ENCODE measurements at places on chromosomes 11 and 22.
A peak's percentile ranks its signal among the peaks of the same experiment; 100 is the strongest.

- DNase-seq = no peak
Observed at GRCh38 chr11:57353446-57353845, 15.3 kb downstream of the P2RX3 start.

DNA sequence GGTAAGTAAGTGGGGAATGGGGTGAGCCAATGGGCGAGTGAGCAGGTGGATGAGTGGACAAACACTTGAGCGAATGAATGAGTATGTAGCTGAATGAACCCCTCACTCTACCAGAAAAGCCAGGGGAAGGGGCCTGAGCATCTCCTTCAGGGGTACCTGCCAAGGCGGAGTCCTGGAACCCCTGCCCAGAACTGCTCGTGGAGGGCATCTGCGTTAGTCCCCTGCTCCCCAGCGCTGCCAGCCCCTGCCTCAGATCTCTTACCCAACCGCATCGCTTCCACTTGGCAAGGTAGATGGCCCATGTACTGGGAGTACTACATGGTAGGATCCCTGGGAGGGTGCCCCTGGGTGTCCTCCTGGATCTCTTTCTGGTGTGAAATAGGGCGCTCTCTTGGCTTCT, 7.4 kb upstream of the ANO1 start:
- no peak for DNase-seq

DNA sequence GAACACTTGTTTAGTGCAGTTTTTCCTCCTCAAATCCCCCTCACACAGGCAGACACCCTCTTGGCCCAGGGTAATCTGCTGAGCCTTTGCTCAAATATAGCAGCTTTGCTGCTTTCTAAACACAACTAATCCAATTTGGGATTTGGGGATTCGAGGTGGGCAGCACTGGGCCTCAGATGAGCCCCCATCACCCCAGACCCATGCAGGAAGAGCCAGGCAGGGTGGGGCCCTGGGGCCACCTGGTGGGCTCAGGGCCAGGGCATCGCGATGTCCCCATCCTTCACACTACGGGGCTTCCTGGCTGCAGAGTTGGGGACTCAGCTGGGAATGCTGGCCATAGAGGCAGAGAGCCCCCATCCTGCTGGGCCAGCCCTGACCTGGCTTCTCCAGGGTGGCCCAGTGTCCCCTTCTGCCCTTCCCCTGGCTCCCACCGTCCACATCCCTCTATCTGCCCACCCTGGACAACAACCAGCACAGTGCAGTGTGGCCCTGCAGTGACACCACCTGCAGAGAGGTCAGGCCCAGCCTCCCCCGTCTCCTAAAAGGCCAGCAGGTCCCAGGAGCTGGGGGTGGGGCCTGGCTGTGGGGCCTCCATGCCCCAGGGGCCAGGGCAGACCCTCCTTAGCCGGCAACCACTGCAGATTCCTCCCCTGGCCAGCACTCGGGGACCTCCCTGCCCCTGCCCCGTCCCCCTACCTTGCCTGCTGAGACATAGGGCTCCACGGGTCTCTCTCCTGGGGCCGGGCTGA, 56.6 kb upstream of the CCDC188 start:
- no peak for DNase-seq

DNA sequence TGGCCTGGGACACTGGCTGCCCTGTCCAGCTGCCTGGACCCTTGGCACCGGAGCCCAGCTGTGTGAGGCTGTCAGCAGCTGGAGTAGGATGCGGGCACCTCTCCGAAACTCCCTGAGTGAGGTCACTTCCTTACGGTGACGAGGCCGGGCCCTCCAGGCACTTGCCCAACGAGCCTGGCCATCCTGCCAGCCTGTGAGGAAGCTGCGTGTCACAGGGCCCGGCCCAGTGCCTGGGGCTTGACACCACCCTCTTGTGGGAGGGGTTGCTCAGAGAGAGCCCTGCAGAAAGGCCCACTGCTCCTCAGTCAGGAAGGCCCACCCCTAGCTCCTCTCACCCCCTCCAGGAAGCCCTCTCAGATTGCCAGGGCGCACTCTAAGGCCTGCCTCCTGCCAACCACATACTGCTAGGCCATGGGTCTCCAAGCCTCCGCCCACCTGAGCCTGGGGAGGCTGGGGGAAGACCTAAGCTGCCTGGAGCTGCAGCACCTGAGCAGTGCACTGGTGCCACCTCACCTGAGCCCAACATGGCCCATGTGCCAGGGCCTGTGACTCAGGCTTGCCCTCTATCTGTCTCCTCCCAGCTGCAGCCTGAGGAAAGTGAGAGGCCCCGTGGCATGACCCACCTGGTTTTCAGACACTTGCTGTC, 4.3 kb upstream of the PHLDA2 start:
- DNase-seq = no peak

DNA sequence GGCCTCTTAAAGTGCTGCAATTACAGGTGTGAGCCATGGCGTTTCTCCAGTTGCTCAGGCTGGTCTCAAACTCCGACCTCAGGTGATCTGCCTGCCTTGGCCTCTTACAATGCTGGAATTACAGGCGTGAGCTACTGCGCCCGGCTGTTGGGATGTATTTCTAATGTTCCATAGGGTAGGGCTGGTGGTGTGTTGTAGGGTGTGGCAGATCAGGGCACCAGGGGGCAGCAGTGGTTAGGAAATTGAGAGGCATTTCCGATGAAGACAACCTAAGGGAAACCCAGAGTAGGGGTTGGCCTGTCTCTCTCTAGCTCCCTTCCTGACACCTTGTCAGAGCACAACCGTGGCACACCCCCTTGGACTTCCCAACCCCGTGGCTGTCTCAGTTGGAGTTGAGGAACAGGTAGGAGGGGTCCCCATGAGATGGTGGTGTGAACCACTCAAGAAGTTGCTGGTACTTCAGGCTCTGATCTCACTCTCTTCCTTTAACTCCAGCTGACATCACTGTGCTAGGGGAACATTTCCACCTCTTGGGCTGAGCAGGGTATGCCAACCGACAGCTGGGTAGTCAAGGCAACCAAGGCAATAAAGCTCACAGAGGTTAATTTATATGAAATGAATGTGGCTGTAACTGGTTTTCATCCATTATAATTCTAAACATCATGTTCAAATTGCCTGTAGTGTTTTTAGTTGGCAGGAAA, 33.0 kb downstream of the YWHAH start:
- DNase-seq = peak; percentile 24

DNA sequence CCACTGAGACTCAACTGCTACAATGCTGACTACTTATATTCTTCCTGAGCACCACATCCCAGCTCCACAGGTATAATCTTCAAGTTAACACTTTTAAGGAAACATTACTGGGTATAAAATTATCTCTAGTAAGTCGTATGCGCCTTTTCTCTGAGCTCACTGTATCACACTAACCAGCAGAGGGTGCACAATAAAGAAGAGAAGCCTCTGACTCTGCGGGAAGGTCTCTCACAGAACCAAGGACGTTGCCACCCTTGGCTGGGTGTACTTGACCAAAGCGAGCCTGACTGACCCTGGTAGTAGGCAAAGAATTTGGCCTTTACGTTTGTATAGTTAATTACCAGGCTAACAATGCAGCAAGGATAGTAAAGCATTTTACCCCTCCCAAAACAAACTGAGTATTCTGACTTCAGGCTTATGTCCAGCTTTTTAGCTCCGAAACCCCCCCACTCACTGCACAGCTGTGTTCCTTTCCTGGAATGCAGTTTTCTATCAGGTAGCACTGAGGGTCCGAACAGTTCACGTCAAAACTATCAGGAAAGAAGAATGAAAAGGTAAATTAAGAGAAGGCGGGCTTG, at the start of gene BTBD18:
Gene BTBD18 (minus strand): TSS at position 144 of the 578 bp plus-strand sequence. CDS start 631 bp downstream, outside the sequence.
- no peak for DNase-seq

DNA sequence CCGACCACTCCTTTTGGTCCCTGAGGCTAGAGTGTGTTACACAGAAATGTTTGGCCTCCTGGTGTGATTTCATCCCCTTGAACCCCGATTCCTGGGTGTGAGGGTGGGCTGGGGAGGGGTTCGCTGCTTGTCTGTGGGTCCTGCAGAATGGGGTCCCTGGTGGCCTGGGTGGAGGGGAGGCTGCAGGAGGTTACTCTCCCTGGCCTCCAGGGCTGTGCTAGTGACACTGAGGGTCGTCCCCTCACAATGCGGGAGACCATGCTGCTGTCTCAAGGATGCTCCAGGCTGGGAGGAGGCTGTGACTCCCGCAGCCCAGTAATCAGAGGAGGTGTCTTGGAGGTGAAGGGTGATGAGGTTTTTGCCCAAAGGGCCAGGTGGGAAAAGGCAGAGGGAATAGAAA, 17.0 kb upstream of the OMP start:
- DNase-seq = no peak

GRCh38 chr22:45235101-45235777, 5.5 kb downstream of the KIAA0930 start:
- DNase-seq = no peak

- no peak for DNase-seq
Observed at GRCh38 chr11:27391331-27392015, 28.5 kb upstream of the CCDC34 start.

DNA sequence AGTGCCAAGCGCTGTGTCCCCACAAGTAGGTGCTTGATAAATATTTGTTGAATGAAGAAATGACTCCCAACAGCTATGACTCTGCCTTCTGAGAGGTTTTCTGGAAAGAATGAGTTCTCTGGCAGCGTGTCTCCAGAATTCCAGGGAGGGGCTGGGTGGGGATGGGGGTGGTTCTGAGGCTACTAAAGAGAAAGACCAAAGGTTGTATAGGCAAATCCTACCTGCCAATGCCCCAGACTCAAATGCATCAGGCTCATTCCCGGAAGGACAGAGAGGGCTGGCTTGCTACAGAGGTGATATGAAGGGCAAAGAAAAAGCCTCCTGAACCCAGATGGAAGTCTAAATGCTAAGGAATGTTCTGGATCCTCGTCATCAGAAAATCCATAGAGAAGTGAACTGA, 1.9 kb downstream of the DUSP18 start:
- no peak for DNase-seq

- no peak for DNase-seq
Observed at GRCh38 chr11:70423523-70424505, 25.5 kb downstream of the CTTN start.

GRCh38 chr11:46669711-46670139, 30.7 kb downstream of the ARHGAP1 start:
- DNase-seq = no peak

- DNase-seq = no peak
Observed at GRCh38 chr11:128796270-128796669, 70.8 kb downstream of the KCNJ1 start.

- DNase-seq = no peak
Observed at GRCh38 chr11:69640260-69640994, 529 bp upstream of the CCND1 start.

GRCh38 chr11:120128392-120129119, 9.4 kb downstream of the TRIM29 start:
- DNase-seq = no peak

DNA sequence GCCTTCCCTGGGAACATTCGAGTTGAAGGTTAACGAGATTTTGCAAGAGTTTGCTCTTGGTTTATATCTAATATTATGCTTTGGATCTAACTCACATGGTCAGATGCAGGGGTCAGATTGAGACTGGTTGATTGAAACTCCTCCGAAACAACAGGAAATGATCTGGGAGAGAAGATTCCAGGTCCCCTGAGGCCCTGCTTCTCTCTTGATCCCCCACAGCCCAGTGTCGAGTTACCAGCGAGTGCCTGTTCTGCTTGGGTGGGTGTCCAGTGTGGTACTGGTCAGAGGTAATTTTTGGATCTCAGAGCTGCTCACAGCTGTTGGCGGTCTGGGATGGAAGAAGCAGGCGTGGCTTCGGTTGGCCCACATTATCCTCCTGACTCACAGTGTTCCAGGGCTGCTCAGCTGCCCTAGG, 9.2 kb downstream of the FBLN1 start:
- no peak for DNase-seq

- no peak for DNase-seq
Observed at GRCh38 chr11:18792827-18793226, 1.2 kb upstream of the PTPN5 start.

DNA sequence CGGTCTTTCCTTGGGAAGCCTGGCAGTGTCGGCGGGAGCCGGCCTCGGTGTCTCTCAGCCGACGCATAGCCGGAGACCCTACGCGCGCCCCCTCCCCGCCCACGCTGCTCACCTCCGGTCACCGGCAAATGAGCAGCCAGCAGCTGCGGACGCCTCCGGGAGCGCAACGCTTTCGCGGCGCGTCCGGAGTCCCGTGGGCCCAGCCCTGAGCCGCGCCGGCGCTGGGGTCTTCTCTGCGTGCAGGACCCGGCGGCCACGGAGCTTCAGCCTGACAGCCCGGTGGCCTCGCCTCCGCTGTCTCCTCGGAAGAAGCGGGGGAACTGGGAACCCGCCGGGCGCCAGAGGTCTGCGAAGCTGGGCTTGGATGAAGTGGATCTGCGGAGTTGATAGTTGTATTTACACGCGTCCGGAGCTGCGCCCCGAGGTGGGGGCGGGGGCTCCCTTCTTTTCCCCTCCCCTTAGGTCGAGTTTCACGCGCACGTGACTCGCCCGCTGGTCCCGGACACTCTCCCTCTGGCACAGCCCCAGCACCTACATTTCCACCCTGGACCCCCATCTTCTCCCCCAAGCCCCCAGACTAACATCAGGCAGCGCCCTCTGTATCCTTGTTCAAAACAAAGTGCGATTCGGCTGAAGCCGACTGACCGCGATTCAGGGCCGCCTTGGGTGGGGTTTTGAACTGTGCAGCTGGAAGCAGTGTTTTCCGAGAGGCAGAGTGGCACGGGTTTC, at the start of gene SLC43A1:
Gene SLC43A1 (minus strand): TSS at position 371 of the 729 bp plus-strand sequence. CDS start 1,591 bp downstream, outside the sequence.
- no peak for DNase-seq

GRCh38 chr11:11409901-11410300, 56.9 kb upstream of the CSNK2A3 start:
- no peak for DNase-seq

DNA sequence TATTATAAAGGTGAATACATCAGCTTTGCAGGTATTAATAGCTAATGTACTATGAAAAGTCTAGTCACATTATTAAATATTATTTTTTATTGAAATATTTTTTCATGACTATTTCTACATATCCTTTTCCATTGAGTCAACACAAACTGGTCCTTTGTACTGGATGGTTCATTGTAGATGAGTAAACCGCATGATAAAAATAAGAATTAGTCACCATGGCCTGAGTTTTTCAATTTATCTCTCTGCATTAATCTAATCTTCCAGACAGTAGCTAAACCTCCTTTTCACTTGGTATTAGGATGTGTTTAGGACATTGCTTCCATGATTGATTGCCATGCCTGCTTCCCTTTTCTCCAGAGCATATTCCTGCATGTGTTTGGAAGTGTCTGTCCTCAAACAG, 439.4 kb upstream of the ARHGAP42 start:
- no peak for DNase-seq

Measured in caudate nucleus (tissue), 63 donors.